ENCODE measurements at places on chromosomes 7 and 10. TPM values are rescaled to one million over a fixed set of nuclear protein-coding genes. Genes with fewer than 3 reads are reported as not detected.

- no peak for DNase-seq
Observed at GRCh38 chr7:128135515-128136214, 104.4 kb upstream of the LRRC4 start.

GRCh38 chr10:2541176-2541575 is 526.2 kb upstream of the PFKP start:
- DNase-seq = no peak

- no peak for DNase-seq
Observed at GRCh38 chr7:112023786-112024185, 182.4 kb downstream of the DOCK4 start.

DNA sequence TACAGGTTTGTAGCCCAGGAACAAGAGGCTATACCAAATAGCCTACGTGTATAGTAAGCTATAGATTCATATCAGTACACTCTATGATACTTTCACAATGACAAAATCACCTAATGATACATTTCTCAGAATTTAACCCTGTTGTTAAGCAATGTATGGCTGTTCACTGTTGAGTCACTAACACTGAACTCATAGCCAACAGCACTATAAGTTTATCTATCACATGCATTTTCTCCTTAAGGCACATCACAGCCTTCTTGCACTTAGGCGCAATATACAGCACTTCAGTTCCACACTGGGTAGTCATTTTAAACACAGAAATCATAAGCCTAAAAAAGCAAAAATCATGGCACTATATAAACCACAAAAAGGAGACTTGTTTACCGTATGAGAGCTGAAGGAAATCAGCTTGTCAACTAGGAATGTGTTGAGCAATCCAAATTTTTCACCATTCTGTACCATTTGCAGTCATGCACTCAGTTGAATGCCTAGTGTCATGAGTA is 45.6 kb downstream of the ZNF438 start:
- DNase-seq = no peak

- DNase-seq = no peak
Observed at GRCh38 chr7:83850125-83850524, 201.2 kb upstream of the SEMA3E start.

GRCh38 chr7:34281260-34281659 is 375.9 kb downstream of the BMPER start:
- DNase-seq = no peak

- DNase-seq = no peak
Observed at GRCh38 chr10:99661377-99661763, 2.1 kb downstream of the ENTPD7 start.

DNA sequence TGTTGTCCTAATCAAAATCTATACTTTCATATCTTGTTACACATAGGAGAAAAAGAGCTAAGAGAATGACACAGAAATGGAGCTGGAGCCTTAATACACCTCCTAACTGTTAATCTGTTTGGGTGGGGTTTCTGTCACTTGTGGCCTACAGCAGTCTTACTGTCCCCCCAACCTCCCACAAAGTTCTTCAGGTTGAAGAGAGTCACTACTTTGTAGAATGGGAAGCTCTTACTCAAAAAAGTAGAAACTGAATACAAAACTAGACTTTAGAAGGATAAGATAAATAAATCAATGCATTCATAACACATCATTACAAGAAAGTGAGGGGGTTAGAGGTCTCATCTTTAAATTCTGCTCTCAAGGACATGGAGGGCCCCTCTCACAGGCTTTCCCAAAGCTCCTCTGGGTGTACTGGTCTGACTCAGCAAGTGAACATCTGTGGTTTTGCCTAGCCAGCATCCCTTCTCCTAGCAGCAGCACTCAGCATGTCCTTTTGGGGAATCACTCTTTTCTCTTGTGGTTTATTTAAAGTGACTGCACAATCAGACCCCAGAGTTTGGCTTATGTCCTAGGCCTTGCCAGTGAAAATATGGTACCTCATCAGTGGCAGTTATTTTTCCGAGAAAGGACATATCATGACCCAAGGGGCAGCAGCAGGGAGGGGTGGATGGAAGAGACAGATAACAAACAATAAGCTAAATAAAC is 2.0 kb upstream of the BLVRA start:
- no peak for DNase-seq

DNA sequence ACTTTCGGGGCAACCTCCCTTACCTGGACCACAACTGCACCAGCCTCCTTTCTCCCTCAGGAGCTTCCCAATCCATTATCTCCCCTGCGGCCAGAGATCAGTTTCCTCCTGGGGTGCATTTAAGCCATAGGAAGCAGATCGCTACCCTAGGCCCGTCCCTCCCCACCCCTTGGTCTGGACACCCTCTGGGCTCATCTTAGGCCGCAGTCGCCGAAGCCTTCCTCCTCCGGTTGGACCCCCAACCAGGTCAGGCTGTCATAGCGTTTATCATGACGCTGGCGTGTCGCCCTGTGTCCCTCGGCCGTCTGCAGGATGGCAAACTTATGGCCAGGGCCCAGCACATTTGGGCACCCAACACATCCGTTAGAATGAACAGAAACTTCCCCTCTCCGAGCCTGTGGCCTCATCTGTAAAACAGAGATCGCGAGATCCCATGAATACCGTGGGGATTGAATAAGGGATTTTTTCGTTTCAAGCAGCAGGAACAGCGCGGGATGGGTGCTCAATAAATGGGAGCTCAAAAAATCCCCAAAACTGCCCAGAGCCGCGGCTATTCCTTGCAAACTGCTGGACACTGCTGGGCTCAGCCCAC is 669 bp upstream of the AP5Z1 start:
- no peak for DNase-seq

- no peak for DNase-seq
Observed at GRCh38 chr10:32471232-32471631, 25.3 kb downstream of the CCDC7 start.

- DNase-seq = no peak
Observed at GRCh38 chr7:25694699-25695098, 457.3 kb upstream of the NFE2L3 start.

- no peak for DNase-seq
Observed at GRCh38 chr10:85645926-85646711, 720.5 kb downstream of the GRID1 start.

DNA sequence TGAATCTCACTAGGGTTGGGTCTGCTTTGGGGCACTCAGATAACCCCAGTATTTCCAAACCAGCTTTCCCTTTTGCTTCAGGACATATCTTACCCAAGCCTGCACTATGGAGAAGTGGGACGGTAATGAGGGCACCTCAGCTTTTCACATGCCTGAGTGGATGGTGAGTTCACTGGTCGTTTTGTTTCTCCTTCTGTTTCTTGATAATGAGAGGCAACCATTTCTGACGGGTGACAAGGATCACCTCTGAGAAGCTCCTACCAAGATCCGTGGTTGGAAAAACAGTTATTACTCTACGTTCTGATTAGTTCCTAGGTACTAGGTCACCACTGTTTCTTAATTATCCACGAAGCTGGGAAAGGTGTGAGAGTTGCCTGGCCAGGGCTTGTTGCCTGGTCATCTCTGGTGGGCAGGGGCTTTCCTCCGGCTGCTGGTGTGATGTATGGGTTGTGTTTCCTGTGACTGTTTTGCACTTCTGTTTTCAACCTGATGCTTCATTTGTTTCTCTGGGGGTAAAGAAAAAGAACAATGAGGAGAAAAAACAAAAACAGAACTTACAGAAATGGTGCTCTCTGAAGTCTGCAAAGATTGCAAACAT is 65.7 kb upstream of the STRIP2 start:
- no peak for DNase-seq

GRCh38 chr7:151461096-151461941 is 21.4 kb upstream of the CRYGN start:
- no peak for DNase-seq

GRCh38 chr7:70657571-70657970 is 474.4 kb upstream of the GALNT17 start:
- no peak for DNase-seq

Gene NFE2L3
- 2.0 TPM for total RNA-seq

Gene KEL
- 0.46 TPM for total RNA-seq

Gene AQP1
- total RNA-seq = 13.9 TPM

Gene MYH16
- total RNA-seq = not detected

Gene GPR146
- total RNA-seq = 13.3 TPM

Gene ZNF425
- total RNA-seq = 1.4 TPM

Gene CAV2
- total RNA-seq = 28.2 TPM

All from right lobe of liver (tissue), 6 donors.